A172 (cell line): ENCODE measurements at places on chromosomes 6 and 20. TPM values are rescaled to one million over a fixed set of nuclear protein-coding genes. Genes with fewer than 3 reads are reported as not detected.

GRCh38 chr20:47953471-47953870 is 168.2 kb upstream of the SULF2 start:
- DNase-seq: no peak

GRCh38 chr20:10998476-10998875 is 324.7 kb upstream of the JAG1 start:
- no peak for DNase-seq

- peak; percentile 89 for DNase-seq
Measured at GRCh38 chr6:131107151-131107550, 28.1 kb upstream of the AKAP7 start.

Gene OPRL1
- total RNA-seq: 0.81 and 1.2 TPM in 2 replicates

Gene NRN1
- 6.5 and 8.7 TPM in 2 replicates for total RNA-seq

Gene ATP9A
- total RNA-seq: 16.3 and 19.5 TPM in 2 replicates

Gene FOXC1
- total RNA-seq: 3.5 and 4.6 TPM in 2 replicates

Gene ECT2L
- total RNA-seq: not detected in 2 replicates

Gene MOG
- not detected in 2 replicates for total RNA-seq

Gene TSHZ2
- 0.36 TPM in 1 of 2 replicates, not detected in the other for total RNA-seq

Gene PTK7
- 82.3 and 84.6 TPM in 2 replicates for total RNA-seq
